ENCODE measurements at places on chromosomes 1 and 21. TPM values are rescaled to one million over a fixed set of nuclear protein-coding genes. Genes with fewer than 3 reads are reported as not detected.

DNA sequence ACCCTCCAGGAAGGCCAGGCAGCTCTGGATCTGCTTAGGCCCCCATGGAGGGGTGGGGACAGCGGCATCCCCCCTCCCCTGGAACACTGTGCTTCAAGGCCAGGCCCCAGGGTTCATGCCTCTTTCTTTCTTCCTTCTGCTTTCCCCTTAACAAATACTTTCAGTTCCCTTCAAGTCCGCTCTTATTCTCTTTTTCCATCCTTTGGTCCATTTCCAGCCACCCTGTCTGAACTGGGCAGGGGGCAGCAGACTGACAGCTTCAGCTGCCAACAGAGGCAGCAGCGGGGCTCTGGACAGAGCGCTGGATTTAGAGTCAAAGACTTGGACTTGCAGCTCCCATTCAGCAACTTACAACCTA, 1.1 kb upstream of the CD244 start:
- DNase-seq: no peak

- no peak for DNase-seq
Observed at GRCh38 chr1:204124639-204125038, 27.2 kb downstream of the ETNK2 start.

- DNase-seq: no peak
Observed at GRCh38 chr21:45125357-45125756, 51.0 kb downstream of the ADARB1 start.

DNA sequence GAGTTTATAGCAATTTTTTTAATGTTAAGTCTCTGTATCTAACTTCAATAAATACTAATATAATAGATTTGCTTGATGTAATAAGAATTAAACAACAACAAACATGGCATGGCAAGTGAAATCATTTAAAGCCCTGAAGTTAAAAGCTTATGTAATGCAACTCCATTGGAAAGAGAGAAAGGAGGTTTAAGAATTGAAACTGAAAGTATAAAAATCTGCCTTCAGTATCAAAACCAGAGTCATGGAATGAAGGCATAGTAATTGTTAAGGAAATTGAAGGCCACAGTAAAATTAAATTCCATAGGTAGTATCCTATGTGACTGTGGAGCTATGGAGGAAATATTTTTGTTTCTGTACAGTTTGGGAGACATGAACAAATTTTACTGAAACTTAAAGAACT, 55.1 kb downstream of the PRDX6 start:
- no peak for DNase-seq

- no peak for DNase-seq
Observed at GRCh38 chr1:29383746-29384371, 147.5 kb downstream of the PTPRU start.

DNA sequence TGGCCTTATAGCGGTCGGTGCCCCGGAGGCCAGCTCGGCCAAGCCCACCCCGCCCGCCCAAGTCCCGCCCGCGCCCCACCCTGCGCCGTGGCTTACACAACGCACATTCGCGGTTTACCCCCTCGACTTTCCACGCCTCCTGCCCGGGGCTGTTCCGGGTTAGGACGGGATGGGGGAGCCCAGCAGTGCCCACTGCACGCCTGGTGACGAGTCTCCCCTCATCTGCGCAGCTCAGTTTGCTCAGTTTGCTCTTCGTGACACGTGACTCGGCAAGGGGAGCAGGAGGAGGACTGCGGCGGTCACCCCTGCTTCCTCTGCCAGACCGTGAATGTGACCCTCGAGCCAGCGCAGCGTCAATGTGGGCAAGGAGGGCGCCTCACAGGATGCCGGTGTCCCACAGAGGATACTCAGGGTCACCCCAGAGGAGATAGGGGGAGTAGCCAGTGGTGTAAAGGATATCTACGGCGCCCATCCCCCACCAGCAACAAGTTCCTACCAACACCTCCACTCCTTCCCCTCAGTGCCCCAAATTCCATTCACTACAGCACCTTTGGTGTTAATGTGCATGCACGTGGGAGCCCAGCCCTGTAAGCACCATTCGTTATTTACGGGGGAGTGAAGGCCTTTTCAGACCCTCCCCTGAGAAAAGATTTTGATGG, 350 bp upstream of the S100A6 start:
- DNase-seq: peak; percentile 88

DNA sequence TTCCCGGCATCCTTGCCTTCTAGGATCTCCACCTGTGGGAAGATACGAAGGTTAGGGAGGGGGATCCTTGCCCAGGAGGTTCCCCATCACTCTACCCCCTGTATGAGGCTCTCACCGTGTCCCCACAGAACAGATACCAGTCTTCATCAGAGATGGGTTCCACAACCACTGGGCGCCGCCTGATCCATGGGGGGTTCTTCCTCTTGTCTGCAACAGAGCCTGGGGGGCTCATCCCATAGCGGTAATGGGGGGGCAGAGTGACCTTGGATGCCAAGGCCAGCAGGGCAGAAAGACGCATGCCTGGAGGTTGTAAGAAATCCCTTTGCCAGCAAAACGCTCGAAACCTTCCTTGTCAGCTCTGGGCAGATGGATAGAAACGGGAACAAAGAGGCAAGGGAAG, 2.5 kb downstream of the MRPL24 start:
- no peak for DNase-seq

DNA sequence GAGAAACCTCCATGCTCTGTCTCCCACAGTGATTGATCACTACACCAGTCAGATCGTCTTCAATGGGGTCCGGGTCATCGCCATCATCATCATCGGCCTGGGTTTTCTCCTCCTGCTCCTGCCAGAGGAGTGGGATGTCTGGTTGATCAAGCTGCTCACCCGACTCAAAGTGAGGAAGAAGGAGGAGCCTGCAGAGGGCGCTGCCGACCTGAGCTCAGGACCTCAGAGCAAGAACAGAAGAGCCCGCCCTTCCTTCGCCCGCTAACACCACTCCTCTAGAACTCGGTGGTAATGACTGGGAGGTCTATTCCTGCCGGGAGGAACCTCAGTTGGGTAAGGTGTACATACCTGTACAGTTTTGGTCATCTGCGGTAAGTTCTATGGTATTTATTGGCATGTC, 50.3 kb upstream of the COA6 start:
- DNase-seq: peak; percentile 65

GRCh38 chr1:161111527-161111926, 6.3 kb downstream of the PFDN2 start:
- no peak for DNase-seq

DNA sequence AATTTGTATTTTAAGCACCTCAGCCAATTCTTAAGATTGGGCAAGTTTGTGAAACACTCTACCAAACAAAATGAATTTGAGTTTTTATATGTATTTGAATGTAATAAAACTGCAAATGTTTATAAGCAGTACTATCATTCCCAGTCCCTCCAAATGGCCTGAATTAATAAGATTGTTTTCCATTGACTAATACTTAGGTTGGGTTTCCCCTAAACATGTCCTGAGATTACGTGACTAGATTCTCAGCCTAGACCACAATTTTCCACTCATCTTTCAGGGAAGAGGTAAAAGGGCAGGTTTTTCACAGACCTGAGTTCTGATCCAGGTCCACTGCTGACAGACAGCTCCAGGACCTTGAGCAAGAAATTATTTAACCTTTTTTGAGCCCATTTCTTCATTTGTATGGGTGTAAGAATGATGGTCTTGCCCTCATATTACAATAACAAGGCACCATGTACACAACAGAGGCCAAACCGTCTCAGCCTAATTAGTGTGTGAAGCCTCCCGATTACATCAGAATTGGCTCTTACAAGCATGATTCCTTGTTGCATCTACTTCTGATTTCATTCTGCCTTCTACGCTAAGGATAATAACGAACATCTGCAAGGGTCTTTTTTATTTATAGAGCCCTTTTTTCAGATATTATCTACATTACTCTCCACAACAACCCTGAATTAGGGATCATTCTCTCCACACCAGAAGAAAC, 51.2 kb downstream of the BEND5 start:
- no peak for DNase-seq

DNA sequence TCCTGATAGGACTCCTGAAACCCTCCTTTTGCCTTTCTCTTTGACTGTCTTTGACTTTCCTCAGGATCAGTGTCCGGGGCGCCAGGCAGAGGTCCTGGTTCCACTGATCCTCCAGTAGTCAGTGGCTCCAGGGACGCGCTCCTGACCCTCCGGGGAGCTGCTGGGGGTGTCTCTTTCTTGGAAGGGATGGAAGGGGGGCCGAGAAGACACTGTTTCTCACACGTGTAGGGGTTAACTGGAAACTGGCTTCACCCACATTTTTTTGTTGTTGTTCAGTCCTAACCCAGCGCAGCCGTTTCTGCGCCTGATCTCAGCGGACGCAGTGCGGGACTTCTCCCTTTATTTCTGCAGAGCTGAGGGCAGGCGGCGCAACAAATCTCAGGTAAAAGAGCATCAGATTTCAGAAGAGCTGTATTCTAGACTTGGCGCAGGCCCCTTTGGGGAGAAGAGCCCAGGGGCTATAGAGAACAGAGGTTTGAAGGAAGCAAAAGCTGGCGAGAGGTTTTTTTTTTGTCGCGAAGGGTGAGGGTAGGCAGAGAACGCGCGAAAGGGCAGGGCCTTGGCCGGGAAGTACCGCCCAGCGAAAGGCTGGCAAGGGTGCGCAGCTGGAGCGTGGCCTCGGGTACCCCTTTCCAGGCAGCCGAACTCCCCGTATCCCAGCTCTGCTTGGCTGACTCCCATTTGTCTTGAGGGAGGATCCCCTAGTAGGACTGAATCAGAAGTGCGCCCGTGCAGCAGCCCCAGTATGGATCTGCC, 4.3 kb upstream of the LHX9 start:
- DNase-seq: no peak

DNA sequence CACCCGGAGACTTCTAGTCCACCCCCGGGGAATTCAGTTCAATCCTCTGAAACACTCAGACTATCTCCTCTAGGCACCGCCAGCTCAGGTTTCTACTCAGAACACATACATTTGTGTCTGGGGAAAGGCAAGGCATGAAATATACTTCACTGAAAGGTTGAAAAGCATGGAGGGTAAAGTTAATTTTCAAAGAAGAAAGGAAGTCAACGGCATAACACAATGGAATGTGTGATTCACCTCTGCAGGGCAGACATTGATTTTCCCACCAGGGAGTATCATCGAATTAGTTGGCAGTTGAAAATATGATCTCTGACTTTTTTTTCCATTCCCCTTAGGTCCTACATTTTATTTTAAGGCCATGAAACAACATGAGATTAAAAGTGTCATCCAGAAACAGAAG, 669.4 kb downstream of the SMYD3 start:
- DNase-seq: no peak

DNA sequence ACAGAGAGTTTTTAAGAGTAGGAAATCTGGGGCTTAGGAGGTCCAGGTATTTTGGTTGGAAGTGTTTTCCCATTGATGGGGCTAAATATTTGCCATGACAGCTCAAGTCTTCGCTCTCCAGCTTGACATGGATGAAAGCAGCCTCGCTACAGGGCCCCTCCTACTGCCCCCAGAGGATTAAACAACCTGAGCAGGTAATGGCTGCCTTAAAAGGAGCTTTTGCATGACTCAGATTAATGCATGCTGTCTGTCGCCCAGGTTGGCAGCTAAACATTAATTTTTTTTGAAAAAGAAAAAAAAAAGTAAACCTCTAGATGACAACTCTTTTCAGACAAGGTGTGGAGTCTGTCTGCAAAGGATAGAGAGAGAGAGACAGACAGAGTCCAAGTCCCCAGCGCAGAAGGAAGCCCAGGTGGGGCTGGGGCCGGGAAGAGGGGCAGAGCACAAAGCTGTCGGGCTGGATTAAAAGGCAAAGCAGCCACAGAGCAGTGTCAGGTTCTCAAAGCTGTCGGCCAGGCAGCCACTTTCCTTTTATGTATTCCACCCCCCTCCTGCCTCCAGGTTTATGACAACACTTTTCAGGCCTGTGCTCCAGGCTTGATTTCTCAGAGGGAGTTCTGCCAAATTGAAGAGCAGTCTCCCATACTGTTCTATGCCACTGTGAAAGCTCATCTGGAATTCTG, 127.9 kb downstream of the CLIC6 start:
- DNase-seq: no peak

GRCh38 chr1:44200336-44200735, 12.9 kb upstream of the DMAP1 start:
- no peak for DNase-seq

GRCh38 chr1:151443846-151444782, 15.2 kb downstream of the POGZ start:
- no peak for DNase-seq

GRCh38 chr1:213457186-213457585, 406.1 kb downstream of the RPS6KC1 start:
- no peak for DNase-seq

- DNase-seq: no peak
Observed at GRCh38 chr1:65097076-65097475, 50.9 kb upstream of the AK4 start.

DNA sequence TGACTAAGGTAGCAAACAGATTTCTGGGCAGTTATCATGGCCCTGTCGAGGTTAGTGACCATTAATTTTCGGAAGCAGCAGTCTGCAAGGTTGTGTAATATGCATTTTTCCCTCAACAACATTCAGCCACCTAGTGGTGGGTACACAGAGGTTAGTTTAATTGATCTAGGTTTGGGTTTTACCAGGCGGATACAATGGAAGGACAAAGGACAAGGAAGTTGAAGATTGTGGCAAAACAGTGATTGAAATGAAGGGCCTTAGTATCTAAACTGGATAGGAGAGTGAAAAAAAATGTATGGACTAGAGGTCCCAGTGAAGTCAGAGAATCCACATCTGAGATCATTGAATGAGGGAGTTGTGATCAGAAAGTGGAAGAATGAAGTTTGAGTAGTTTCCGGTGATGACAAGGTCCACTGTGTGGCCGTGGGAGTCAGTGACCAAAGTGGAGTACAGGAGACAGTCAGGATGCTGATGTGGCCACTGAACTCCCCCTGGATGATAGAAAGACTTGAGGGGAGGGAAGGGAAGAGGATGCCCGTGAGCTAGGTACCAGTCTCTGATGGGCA, 2.8 kb downstream of the ARMH1 start:
- no peak for DNase-seq

DNA sequence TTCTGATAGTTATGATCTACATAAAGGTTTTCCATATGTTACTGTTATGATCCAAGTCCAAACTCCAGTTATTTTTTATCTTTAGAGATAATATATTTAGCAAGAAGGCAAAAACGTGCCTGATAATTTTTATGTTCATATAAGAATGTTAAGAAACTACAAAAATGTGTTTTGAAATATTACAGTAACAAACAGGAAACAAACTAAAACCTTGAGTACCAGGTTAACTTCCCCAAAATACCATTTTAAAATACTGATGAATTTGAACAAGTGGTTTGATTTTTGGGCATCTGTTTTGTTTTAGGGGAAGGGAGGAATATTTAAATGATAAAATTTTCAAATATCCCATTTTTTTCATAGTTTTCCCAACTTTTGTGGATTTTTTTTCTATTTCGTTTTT, 124.8 kb downstream of the NR5A2 start:
- no peak for DNase-seq

Gene MAN1C1
- 15.3 TPM for total RNA-seq

Gene KCNK2
- total RNA-seq: not detected

Gene HES2
- 1.1 TPM for total RNA-seq

Gene HAO2
- not detected for total RNA-seq

Gene MROH7
- 0.53 TPM for total RNA-seq

Gene RHD
- total RNA-seq: not detected

Gene SH3GLB1
- 59.1 TPM for total RNA-seq

Gene COL16A1
- total RNA-seq: 0.21 TPM

Gene C1orf87
- not detected for total RNA-seq
